ENCODE measurements at places on chromosomes 2 and 18.

DNA sequence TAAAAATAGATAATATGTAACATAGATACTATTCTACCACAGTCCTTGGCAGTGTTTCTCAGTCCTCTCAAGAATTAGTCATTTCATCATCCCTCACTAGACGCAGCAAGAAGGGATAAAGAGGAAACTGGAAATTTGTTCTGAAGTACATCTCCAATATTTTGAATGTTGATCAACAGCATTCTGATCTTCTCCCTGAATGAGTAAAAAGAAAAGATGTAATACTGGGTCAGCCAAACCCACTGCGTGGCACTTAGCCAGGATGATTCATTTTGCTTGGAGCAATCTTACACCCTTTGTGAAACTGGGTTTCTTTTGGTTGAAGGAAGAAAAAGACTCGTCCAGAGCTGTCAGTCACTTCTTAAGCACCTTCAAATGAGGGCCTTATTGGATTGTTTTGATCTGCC lies 54.1 kb downstream of the TAF1B start:
- no peak for DNase-seq
- no peaks in the 10 kb centered on the region for H3K36me3 ChIP-seq
- H3K27ac ChIP-seq = no peak overlapping the region
- no peak overlapping the region for H3K4me3 ChIP-seq
- no peaks in the 10 kb centered on the region for H3K4me1 ChIP-seq
- no peaks in the 10 kb centered on the region for H3K27me3 ChIP-seq

- 0 out of 2 replicates have a peak, but pooled peaks cover 3% of the 10 kb centered on the region for H3K4me1 ChIP-seq
- no peaks in the 10 kb centered on the region for H3K36me3 ChIP-seq
- H3K27ac ChIP-seq = no peak overlapping the region
- no peaks in the 10 kb centered on the region for H3K27me3 ChIP-seq
- no peak for DNase-seq
These were observed 57.6 kb upstream of the IL1RL1 start for GRCh38 chr2:102253753-102254150.

DNA sequence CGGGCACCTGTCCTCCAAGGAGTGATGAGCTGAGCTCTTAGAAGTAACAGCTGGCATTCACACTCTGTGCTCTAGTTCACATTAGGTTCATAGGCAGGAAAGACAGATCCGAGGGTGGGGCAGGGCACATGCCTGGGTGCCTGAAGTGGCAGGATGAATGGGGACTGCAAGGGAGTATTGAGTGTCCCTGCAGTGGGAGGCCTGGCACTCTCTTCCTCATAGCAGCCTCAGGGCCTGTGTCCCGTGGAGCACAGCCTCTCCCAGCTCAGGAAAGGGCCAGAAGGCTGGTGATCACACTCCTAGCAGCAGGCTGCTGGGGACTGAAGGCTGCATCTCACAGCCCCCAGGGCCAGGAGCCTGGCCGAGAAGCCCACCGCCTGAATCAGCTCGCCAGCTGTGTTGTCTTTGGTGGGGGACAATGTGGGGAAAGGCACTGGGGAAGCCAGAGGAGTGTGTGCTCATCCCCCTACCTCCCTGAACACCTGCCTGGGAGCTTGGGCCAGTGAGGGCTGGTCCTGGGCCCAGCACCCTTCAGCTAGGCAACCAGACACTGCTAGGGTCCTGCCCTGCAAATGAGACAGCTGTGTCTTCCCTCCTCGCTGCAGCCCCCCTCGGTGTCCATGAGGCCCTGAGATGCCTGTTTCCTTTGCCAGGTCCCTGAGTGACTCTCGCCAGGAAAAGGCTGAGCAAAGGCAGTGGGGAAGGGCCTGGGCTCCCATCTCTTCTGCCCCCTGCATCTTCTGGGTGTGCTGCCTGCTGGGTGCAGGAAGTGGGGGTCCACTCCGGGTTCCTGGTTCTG lies 48.2 kb upstream of the HS6ST1 start:
- peaks cover 17% of the 10 kb centered on the region for H3K4me1 ChIP-seq
- no peak for DNase-seq
- H3K27ac ChIP-seq = no peak overlapping the region
- H3K27me3 ChIP-seq = no peaks in the 10 kb centered on the region
- H3K36me3 ChIP-seq = no peaks in the 10 kb centered on the region

- H3K27me3 ChIP-seq = no peaks in the 10 kb centered on the region
- peaks cover 8% of the 10 kb centered on the region for H3K4me1 ChIP-seq
- no peaks in the 10 kb centered on the region for H3K36me3 ChIP-seq
- H3K27ac ChIP-seq = no peak overlapping the region
- DNase-seq = no peak
These were observed 20.1 kb downstream of the ARL4C start for GRCh38 chr2:234476766-234477165.

GRCh38 chr2:217733461-217733860 lies 269.3 kb downstream of the TNS1 start:
- no peak overlapping the region for H3K4me3 ChIP-seq
- no peak for DNase-seq
- no peaks in the 10 kb centered on the region for H3K27me3 ChIP-seq
- H3K4me1 ChIP-seq = no peaks in the 10 kb centered on the region
- H3K36me3 ChIP-seq = no peaks in the 10 kb centered on the region

DNA sequence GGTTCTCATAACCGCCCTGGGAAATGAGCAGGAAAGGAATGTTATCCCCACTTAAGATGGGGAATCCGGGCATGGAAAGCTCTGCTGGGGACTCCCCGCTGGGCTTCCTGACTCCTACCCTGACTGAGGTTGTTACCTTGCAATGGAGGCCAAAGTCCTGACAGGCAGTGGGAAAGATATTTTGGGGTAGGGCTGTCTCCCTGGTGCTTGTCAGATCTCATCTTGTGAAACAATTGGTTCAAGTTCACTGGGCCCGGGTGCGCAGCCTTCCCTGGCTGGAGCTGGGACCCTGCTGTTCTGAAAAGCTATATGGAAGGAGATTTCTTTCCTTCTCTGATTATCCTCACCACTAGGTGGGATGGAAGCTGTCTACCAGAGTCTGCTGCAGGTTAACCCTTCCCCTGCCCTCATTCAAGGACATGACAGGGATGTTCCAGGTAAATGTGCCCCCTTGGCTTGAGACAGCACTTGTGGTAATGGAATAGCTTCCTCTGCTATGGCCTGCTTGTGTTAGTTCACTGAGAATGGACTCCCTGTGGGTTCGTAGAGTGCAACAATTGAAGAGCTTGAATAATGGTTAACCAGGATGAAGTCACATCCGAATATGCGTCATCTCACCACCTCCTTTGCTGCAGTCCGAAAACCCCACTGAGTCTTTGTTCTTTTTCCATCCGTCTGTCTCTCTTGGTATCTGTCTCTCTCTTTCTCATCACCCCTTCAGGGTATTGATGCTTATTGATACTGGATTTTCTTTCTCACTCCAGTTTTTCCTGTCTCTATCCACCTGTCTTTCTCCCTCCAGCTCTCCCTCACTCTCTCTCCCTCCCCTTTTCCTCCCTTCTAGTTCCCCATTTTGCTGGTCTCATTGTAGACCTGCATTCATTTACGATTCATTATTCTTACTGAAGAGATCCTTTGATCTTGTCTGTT lies 67.8 kb upstream of the EPAS1 start:
- peaks cover 8% of the 10 kb centered on the region for H3K4me1 ChIP-seq
- H3K4me3 ChIP-seq = no peak overlapping the region
- H3K27ac ChIP-seq = no peak overlapping the region
- no peaks in the 10 kb centered on the region for H3K36me3 ChIP-seq
